Head of caudate nucleus (tissue), 42 donors: ENCODE measurements at places on chromosomes 7 and 10.

DNA sequence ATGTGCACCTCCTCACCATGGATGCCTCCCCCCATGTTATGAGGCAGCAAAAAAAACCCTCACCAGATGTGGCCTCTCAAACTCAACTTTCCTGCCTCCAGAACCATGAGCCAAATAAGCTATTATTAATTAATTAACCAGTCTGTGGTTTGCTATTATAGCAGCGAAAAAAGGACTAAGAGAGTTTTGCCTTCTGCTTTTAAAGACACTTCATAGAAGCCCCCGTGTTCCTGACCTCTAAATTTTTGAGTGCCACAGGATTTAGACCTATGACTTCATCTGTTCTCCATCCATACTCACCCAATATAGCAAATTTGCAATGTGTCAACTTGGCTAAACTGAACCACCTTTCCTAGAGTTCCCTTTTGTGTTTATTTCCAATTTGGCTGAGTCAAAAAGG, 9.2 kb upstream of the SEMA3E start:
- DNase-seq = no peak

DNA sequence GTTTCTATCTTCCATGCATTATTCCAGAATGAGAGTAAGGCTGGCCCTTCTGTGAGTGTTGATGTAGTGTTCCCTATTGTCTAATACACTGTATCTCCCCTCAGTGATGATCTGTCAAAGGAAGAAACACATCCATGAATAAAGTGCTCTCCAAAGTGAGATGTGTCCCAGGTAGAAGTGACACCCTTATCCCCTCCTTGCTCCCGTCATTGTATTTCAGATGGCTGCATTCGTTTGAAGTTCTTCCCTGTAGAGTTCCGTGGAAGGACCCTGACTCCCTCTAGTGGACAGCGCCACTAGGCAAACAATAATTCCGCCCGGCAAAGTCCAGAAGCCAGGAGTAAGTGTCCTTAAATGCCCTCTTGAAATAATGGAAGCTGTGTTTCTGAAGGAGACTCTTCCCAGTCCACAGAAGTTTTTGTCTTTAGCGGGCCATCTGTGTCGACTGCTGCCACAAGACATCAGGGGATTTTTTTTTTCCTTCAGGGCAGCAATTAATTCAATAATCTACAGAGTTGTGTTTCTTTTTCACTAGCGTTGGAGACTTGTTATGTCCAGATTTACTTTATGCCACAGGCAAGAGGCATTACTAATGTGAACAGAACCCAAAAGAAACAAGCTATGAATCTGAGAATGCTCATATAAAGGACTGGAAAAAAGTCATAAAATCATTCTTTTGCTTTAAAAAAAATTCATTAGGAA, 64.6 kb downstream of the THNSL1 start:
- DNase-seq = peak; percentile 83

DNA sequence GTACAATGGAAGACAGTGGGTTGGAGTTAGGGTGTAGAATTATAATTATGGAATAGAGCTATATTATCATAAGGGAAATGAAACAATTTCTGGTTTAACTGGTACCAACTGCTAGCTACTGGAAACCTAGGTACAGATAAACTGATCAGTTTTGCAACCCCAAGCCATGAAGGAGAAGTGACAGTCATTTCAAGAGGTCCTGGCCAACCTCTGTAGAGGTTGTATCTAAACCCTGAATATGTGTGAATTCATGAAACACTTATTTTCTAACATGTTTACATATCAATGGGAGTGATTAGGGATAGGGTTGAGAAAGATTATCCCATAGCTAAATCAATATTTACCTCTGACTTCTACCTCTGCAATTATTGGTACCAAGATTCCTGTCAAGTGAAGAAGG, 29.9 kb upstream of the CC2D2B start:
- no peak for DNase-seq

- DNase-seq = no peak
Observed at GRCh38 chr7:110831419-110831818, 259.5 kb upstream of the LRRN3 start.

- no peak for DNase-seq
Observed at GRCh38 chr7:16708980-16709379, 44.6 kb upstream of the TSPAN13 start.

DNA sequence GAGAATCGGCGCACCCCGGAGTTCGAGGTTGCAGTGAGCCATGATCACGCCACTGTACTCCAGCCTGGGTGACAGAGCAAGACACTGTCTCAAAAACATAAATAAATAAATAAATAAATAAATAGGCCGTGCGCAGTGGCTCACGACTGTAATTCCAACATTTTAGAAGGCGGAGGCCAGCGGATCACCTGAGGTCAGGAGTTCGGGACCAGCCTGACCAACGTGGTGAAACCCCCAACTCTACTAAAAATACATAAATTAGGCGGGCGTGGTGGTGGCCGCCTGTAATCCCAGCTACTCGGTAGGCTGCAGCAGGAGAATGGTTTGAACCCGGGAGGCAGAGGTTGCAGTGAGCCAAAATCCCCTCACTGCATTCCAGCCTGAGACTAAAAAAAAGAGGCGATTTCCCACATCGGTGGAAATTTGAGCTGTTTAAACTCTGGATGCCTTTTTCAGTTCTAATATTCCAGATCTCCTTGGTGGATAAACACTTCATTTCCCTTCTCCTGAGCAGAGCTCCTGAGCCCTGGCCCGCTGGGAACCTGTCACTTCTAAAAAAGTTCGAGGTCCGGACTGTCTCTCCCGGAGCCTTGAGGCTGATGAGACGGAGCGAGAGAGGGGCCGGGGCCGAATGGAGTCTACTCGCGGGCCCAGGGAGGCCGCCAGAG, 2.0 kb upstream of the NFKB2 start:
- no peak for DNase-seq

GRCh38 chr7:20862554-20862953, 75.9 kb upstream of the SP8 start:
- DNase-seq = no peak

DNA sequence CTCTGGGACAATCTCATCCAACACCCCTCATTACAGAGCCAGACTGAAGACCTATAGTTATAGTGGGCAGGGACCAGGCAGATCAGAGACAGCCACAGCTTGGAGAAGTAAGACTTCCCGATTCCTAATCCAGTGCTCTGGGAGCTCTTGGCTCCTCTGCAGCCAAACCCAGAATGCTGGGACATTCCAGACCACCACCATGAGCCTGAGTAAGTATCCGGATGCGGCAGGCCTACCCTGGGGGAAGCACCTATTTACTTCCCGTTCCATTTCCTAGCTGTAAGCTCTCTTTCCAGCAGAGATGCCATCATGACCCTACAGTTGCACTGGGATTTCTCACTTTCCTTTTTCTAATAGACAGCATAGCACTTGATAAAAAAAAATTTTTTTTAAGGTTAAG, 16.4 kb downstream of the HIP1 start:
- no peak for DNase-seq

DNA sequence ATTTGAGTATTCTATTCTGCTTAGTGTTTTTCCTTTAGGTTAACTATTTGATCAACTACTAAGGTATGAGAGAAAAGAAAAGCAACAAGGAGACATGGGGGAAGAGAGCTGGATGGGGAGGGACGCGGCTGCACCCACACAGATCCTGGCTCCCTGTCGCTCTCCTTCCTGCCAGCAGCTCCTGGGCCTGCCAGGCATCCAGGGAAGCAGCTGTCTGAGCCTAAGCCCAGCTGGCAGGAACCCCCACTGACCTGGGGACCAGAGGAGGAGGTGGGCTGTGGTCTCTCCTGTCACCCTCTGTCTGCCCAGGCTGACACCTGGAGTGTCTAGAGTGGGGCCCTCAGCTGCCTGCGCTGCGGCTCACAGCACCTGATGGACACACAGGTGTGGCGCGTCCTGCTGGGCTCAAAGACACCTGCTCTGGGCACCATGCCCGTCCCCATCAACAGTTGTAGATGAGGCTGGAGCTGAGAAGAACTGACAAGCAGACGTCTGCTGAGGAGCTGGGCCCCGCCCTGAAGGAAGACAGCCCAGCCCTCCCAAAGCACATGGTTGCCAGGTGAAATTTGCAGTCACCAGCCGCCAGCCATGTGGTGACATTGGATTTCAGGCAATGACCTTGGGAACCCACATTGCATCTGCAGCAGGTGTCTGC, 207.9 kb downstream of the PLXNA4 start:
- DNase-seq = no peak

DNA sequence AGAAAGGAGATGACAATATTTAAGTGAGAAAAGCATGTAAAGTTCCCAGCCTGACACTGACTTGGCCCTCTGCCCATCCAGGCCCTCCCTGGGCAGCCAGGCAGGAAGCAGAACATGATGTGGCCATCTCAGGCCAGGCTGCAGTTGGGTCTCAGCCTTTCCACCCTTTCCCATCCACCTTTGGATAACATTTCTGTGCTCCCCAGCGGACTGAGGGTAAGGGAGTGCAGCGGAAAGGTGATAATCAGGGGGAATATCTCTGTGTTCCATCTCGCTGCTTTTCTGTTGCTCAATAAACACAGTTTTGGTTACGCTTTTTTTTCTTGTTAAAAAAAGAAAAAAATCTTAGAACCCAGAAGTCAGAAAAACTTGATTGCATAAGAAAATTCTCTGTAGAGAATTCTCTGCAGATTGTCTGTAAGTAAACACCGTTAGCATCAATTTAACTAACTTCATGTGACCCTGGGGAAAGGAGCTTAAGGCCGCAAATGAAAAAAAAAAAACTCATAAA, 37.2 kb upstream of the TARP start:
- peak; percentile 25 for DNase-seq

GRCh38 chr10:26863351-26864076, 2.8 kb upstream of the ABI1 start:
- DNase-seq = no peak

DNA sequence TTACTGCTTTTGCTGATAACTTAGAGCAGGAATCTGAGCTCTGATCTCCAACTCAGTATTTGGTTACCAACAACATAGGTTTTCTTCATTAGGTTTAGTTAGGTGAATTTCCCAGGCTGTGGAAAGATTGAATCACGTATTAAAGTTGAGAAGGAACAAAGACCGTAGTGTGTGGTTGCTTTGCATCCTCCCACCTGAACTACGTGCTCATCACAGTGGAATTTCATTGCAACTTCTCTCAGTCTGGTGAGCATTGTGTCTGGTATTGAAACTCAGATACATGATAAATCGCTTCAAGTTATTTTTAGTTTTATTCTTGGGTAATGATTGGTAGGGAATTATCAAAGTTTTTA, 139.4 kb upstream of the AKR1E2 start:
- DNase-seq = no peak

DNA sequence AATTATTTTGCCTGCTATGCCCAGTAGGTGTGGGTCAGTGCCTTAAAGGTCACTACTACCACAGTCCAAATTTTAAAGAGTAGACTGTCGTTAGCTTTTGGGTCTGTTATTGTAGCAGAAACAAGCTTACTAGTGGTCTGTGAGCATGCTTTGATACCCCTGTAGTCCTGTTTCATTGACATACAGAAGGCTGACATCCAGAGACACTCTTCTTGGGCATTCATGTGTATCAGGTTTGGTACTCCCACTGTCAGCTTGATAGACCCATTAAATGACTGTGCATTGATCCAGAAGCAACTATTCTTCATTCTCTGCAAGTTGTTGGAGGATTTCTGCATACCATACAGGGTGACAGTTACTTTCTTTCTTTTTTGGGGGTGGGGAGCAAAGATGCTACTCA, 884.4 kb upstream of the CELF2 start:
- no peak for DNase-seq

GRCh38 chr7:158567153-158567603, 20.4 kb downstream of the PTPRN2 start:
- DNase-seq = no peak

DNA sequence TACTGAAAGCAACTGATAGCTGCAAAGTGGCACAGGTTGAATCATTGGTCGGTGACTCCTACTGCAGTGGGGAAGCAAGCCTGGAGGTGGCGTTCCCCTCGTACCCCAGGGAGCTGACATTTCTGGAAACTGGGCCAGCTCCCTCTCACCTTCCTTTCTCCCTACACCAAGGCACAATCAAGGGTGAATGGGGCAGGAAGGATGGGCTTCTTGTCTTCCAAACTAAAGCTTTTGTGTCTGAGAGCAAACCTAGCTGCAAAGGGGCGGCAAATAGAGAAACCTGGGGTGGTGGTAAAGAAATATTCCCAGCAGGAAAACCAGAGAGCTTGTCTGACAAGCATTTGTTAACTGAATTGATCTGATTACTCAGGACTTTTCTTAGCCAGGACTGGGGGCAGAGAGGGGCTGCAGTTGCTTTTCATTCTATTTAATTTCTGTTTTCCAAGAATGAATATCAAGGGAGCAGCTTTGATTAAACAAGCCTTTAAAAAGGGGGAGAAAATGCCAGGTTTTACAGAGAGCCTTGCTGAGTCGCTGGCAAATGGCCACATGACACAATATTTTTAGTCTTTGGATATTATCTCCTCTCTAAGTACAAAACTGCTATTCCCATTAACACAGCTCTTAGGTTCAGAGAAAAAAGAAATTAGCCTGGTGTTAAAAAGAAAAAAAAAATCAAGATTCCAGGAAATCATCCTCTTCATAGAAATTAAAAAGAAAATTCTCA, 27.8 kb downstream of the CDHR3 start:
- DNase-seq = no peak

DNA sequence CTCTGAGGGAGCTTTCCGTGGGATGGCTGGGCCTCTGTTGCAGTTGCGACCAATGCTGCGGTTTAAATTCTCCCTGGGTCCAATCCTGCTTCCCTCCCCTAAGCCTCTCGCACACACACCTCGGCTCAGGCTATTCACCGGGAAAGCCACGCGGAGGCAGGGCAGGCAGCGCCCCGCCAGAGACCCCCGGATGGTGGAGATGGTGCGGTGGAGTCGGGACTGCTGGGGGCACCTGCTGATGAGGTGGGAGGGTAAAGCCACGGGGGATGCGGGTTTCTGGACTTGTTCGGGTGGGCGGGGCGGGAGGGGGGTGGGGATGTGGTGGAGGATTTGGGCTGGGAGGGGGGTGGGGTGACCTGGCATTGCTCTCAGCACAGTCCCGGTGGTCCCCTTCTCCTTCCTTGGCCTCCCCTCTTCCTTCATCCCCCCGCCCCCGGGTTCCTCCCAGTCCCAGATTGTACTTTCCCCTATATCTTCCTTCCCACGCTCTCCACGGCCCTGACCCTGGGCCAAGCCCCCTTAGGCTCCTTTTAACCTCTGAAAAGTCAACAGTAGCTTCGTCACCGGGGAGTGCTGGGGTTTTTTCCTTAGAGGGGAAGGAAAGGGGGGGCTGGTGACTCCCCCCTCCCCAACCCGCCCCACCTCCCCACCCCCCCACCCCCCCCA, 16.4 kb downstream of the UNCX start:
- DNase-seq = no peak

DNA sequence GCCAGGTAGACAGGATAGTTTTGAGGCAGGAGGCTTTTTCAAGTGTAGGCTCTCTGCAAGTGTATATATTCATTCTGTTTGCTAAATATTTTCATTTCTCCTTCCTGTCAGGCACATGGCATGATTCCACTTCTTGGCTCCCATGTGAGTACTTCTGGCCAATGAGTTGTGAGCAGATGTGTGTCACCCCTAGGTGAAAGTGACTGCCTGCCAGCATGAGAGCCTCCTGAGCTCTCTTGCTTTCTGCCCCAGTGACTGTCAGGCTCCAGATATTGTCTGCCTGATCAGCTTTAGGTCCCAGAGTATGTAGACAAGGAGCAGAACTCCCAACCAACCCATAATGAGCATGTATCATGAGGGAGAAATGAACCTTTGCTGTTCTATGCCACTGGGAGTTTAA, 257.6 kb upstream of the NPY start:
- DNase-seq = no peak
